ENCODE measurements at places on chromosomes 2 and 18. TPM values are rescaled to one million over a fixed set of nuclear protein-coding genes. Genes with fewer than 3 reads are reported as not detected.
A peak's percentile ranks its signal among the peaks of the same experiment; 100 is the strongest.

The NETO1 gene
- total RNA-seq: not detected

The NTSR2 gene
- not detected for total RNA-seq

The PRKRA gene
- total RNA-seq: 31.1 TPM

The APCDD1 gene
- total RNA-seq: 5.2 TPM

The VWA3B gene
- total RNA-seq: 3.9 TPM

The FAHD2B gene
- total RNA-seq: 6.1 TPM

DNA sequence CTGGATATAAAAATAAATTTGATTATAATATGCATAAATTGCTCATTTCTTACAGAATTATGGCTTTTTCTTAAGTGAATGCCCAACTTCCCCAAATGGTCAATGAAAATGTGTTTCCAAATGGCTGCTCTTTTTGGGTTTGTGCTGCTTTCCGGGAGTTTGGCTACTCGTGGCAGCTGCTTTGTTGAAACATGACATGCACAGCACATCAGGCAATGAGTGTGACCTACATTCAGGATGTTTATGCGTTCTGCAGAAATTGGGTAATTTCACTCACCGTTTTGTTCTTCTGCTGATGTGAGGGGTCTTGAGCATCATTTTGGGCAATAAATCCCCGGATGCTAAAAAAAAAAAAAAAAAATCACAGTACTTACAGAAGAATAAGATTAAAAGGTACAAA lies 825.0 kb upstream of the KLHL29 start:
- DNase-seq: no peak

- no peak for DNase-seq
These were observed 150.0 kb downstream of the LPIN1 start for GRCh38 chr2:11896386-11896785.

GRCh38 chr2:6896930-6897759 lies 19.6 kb downstream of the RSAD2 start:
- no peak for DNase-seq

DNA sequence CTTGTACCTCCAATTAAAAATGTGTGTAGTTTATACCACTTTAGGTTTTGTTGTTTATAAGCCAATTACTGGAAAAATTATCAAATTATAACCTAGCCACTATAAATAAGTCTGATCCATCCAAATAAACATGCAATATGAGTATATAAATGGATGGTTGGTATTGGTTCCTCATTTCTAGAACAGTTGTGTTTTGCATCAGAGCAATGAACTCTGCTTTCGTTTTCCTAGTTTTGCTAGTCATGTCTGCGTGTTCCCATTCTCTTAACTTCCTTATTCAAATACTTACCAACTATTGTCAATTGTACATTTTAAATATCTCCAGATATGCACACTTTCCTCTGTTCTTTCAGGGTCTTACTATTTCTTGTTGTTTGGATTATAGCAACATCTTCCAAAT lies 641.7 kb downstream of the NR4A2 start:
- no peak for DNase-seq

DNA sequence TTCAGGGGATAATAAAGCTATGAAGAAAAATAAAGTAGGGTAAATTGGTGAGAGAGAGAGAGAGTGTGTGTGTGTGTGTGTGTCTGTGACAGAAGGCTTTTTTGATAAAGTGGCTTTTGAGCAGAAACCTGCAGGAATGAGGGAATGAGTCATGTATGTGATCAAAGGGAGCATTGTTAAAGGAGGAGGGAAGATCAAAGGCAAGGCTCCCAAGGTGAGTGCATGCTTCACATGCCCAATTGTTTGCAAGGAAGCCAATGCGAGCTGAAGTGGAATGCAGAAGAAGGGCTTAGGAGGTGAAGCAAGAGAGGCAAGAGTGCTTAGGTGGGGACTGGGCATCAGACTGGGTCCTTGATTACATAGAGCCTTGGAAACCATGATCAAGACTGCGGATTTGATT lies 96.8 kb downstream of the DNAH6 start:
- DNase-seq: no peak

- no peak for DNase-seq
These were observed 55.1 kb upstream of the ACSL3 start for GRCh38 chr2:222805591-222806304.

- DNase-seq: no peak
These were observed 143.5 kb upstream of the MMADHC start for GRCh38 chr2:149731079-149731478.

DNA sequence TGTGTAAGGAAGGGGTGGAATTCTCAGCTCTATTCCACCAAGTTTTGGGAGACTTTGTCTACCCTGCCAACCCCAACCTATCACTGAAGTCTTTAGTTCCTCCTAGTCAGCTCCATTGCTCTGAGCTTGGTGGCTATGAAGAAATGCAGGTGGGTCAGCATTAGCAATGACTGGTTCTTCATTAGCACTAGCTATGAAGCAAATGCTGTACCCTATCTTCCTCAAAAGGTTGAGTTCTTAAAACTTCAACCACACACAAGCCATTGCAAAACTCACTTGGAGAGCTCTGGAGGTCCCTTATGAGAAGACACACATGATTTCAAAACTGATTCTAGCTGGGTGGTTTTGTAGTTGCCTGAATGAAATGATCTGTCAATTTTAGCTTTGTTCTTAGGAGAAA lies 193.8 kb downstream of the IKZF2 start:
- no peak for DNase-seq

- no peak for DNase-seq
These were observed 1672.4 kb upstream of the LRRTM1 start for GRCh38 chr2:81976998-81977397.

DNA sequence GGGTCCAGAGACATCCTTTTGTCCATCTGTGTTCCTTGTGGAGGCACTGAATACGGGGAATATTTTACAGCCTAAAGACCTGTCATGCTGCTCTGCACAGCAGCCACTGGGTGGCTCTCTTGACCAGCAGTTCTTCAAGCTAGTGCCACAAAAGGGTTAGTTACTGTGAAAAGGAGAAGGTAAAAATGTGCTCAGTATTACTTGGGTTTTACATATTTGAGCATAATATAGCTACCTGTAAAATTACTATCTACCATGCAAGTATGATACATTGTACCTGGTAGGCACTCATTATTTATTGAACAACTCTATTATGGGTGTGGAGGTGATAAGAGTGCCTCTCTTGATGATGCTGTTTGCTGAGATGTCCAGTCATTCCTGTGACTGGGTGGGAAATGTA lies 23.6 kb downstream of the FZD5 start:
- peak; percentile 56 for DNase-seq

- no peak for DNase-seq
These were observed 68.4 kb downstream of the ACOXL start for GRCh38 chr2:110800611-110801402.

GRCh38 chr18:50051288-50051687 lies 143.7 kb downstream of the MYO5B start:
- no peak for DNase-seq

Data from left colon (tissue), 2 donors.